ENCODE measurements at places on chromosomes 5 and 9.
A peak's percentile ranks its signal among the peaks of the same experiment; 100 is the strongest.

DNA sequence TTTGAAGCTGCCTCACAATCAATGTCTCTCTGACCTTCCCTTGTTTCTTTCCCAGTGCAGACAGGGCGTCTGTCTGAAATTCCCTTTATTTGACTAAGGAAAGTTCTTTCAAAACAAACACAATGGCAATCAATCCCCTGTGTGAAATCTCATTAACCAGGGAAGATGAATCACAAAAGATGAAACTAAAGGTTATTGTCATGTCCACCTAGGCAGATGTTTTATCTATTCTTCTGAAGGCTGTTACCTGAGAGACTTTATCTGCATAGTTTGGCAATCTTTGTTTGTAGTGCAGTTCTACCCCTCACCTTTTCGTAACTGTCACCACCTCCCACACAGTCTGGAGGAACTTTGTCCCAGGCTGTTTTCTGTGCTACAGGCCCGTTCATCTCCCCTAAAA is 217.5 kb upstream of the RIOK2 start:
- no peak for DNase-seq

GRCh38 chr9:36138901-36139300 is 2.4 kb downstream of the GLIPR2 start:
- no peak for DNase-seq

- no peak for DNase-seq
Observed at GRCh38 chr5:96149546-96149945, 187.9 kb upstream of the ELL2 start.

- no peak for DNase-seq
Observed at GRCh38 chr5:146849694-146850303, 28.8 kb downstream of the PPP2R2B start.

GRCh38 chr5:85760519-85760918 is 857.2 kb upstream of the COX7C start:
- no peak for DNase-seq

DNA sequence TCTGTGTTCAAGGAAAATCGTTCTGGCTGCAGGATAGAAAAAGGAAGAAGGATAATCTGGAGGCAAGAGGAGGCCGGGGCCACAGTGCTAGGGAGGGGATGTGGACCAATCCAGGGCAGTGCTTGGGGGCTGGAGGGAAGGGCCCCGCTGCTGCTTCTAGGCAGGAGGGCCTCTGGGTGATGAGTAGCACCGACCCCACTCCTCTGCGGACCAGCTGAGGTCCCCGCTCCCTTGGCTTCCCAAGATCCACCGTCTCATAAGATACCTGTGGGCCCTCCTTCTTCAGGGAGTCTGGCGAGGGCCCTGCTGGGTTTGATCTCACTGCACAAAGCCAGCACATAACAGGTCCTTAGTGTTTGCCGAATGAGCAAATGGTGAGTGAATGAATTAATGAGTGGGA is 93.5 kb upstream of the MVB12B start:
- no peak for DNase-seq

GRCh38 chr9:9921805-9922204 is 691.0 kb downstream of the PTPRD start:
- no peak for DNase-seq

DNA sequence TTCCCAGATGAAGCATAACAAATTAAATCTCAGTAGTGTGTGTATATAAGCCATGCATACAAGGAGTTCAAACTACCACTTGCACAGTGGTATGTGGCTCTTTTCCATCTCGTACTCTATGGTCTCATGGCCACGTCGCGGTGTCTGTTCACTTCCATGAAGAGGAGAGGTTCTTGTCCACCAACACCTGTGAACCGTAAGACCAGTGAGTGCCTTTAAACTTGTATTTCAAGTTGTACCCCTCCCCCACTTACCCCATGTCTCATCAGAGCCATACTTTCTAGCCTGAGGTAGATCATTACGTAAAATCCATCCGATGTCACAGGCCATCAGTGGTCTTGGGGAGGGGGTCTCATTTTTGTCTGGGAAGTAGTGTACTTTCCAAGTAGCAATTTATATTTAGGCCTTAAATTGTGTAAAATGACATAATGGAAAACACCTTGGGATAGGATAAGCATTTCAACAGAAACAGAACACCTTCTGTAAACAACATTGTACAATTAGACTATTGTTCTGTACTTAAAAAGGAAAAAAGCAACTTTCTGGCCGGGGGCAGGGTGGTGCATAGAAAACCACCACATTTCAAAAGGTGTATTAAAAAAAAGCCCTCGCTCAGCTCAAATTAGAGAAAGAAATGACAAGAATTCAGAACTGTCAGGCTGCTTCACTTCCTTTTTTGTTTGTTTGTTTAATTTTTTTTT is 163.0 kb downstream of the SMARCA2 start:
- DNase-seq: no peak

DNA sequence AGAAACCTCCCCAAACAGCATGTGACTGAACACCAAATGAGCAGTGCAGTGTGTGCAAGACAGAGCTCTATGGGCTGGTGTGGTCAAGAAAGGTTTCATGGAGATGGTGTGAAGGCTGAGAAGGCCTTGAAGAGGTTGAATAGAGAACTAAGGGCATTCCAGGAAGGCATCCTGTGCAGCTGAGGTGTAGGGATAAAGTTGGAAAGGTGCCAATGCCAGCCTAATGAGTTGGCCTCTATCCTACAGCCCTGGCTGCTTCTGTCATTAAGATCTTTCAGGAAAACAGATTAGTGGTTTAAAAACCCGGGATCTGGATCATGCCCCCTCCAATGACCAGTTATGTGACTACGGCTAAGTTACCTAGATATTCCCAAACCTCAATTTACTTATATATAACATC is 4.0 kb downstream of the HDAC3 start:
- DNase-seq: no peak

DNA sequence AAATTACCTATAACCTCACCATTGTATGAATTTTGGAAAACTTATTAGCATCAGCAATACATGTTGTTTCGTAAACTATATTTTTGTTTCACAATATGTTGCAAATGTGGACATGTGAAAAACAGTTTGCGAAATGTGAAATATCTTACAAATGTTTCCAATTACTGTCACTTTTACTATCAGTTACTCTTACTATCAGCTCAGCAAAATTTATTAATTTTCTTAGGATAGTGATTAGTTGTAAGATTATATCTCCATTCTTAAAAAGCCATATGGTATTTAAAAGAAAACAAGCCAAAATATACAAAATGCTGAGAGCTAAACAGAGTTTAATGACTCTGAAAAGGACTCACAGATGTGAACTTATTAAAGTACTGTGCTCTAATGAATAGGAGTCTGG is 111.9 kb upstream of the LPAR1 start:
- DNase-seq: no peak

DNA sequence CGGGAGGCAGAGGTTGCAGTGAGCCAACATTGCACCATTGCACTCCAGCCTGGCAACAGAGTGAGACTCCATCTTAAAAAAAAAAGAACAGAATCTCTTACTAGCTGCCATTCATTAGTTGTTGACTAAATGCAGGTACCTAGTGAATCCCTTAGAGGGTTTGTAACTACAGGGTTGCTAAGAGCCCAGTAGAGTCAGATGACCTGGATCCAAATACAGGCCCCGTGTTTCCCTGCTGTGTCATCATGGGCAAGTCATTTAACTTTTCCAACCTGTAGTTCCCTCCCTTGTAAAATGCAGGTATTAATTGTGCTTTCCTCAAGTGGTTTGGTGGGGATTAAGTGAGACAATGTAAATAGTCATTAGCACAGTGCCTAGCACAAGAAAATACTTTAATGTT is 32.8 kb downstream of the PLAC8L1 start:
- no peak for DNase-seq

DNA sequence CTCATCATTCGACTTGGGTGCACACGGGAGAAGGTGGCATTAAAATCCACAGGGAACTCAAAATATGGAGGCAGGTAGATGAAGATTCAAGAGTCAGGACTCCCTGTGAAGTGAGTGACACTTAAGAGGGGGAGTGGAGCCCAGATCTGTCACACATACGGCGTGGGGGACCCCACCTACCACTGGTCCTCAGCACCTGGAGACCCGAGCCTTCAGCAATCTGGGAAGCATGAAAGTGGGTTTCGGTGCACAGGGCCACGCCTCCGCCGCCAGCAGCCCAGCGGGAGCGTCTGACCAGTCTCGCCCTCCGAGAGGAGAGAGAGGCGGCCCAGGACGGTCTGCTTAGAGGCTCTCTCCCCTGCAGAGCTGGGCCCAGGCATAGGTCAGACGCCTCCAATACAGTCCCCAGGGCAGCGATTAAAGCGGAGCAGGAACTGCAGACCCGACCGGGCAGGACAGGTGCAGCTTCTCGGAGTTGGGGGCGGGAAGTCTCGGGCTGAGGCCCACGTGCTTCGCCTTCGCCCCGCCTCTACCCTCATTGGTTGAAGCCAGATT is 639 bp upstream of the SLC2A8 start:
- no peak for DNase-seq

DNA sequence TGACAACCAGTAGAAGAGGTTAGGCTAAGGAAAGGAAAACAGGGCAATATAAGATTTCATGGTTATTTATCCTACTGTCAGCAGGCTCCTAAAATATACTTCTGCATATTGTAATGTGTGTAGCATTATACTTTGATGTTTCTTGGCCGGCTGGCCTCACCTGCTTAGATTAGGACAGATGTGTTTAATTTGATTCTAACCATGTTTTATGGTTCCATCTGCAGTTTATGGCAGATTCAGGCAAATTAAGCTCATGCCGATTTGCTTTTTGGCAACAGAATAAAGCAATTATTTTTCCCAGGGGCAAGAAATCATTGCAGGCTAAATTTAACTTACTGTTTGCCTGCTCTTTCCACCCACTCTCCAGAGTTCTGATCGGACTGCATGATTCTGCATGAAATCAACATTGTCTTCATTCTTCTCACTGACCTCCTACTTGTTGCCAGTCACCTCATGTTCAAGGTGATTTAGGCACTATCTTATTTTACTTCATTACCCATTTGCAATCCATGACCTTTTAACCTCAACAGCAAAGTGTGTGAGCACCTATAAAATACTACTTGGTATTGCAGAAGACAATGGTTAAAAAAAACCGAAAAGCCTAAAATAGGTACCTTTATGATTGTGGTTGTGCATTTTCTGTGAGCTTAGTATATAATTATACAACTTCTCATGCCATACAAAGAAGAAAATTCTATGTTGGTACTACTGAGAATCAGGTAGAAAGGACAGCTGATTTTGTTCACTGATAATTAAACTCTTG is 125.2 kb downstream of the EDIL3 start:
- no peak for DNase-seq

GRCh38 chr5:170219615-170220014 is 13.2 kb upstream of the C5orf58 start:
- DNase-seq: no peak

DNA sequence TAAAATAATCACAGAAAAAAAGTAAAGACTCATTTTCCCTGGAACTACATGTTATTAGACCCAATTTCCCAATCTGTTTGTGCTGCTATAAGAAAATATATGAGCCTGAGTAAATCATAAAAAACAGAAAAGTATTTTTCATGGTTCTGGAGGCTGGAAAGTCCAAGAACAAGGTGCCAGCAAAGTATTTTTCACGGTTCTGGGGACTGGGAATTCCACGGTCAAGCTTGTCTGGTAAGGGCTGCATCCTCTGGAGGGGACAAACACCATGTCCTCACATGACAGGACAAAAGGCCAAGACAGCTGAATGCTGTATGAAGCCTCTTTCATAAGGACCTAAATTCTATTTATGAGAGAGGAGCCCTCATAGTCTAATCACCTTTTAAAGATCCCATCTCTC is 172.3 kb downstream of the PLPPR1 start:
- no peak for DNase-seq

DNA sequence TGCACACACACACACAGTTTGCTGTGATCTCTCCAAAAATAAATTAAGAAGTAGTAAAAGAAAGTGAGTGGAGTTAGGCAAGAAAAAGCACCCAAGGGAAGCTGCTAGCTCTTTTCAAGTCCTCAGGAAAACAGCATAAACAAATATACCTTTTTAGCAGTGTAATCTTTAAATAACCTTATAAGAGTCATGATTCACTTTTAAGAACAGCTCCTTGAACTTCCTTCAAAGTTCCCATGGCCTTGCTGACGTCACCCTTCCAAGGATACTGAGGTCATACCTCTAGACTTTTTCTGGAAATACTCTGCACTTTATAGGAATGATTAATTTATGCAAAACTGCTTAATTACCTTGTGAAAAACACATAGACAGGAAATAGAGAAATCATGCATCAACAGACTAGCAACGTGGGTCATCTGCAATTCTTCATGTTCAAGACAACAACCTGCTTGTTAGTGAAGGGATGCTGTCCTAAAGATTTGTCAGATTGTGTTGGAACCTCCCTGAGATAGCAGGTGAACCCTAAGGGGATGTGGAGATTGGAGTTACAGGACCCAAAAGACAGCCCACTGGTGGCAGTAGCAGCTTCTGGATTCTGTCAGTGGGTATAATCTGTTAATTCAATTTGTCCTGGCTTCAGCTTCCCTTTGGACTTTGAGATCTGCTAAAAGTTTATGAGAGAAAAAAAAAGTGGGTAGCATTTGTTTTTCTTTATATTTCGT is 229.0 kb downstream of the ELAVL2 start:
- no peak for DNase-seq

DNA sequence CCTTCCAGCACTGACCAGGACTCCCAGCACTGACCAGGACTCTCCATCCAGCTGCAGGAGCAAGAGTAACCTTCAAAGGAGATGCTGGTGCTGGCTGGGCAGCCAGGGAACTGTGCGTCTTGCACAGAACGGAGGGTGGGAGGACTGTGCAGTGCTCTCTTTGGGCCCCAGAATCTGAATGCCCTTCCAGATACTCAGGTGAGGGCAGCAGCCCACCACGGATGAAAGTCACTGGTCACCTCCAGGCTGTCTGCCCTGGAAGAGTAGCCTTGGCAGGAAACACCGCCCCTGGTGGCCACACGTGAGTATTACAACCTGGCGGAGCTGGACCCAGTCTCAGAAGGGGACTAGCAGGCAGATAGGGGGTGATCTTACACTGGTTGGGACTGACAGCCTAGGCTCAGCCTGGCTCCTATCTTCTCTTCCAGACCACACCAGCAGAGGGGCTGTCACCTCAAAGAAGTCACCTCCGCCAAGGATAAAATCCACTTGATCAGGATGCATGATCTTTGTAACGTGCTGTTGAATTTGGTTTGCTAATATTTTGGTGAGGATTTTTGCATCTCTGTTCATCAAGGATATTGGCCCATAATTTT is 4.8 kb upstream of the SARDH start:
- peak; percentile 95 for DNase-seq

DNA sequence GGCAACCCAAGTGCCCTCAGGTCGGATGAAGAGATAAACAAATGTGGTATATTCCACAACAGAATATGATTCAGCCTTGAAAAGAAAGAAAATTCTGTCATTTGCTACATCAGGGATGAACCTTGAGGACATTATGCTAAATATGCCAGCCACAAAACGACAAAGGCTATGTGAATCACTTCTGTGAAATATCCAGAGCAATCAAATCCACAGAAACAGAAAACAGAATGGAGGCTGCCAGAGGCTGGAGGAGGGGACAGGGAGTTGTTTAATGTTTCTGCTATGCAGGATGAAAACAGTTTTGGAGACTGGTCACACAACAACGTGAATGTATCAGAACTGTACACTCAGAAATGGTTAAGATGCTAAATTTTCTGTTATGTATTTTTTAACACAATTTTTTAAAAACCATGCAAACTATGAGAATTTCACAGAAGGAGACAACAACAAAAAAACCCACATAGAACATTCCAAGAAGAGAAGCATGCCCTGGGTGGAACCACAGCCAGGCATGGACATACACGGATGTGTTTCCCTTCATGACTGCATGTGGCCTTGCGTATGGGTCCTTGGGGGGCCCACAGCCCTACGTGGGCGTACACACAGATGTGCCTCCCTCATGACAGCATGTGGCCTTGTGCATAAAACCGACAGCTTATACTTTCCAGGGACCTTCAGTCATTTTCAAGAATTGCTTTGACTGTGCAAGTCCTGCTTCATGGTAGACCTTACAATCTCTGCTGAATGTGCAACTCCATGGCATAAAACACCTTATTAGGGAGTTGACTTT is 146.7 kb downstream of the ROR2 start:
- no peak for DNase-seq

Measured in WERI-Rb-1 (cell line).